ENCODE measurements at places on chromosomes 3 and 15.
A peak's percentile ranks its signal among the peaks of the same experiment; 100 is the strongest.

GRCh38 chr3:65814845-65815578 is 223.7 kb downstream of the MAGI1 start:
- DNase-seq, result no peak

DNA sequence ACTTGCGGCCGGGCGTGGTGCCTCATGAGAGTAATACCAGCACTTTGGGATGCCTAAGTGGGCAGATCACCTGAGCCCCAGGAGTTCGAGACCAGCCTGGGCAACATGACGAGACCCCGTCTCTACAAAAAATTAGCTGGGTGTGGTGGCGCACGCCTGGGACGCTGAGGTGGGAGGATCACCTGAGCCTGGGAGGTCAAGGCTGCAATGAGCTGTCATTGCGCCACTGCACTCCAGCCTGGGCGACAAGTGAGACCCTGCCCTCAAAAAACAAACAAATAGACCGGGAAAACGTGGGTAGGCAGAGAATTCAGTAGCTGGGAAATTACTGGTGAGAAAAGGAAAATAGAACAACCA is 667 bp downstream of the UMPS start:
- no peak for DNase-seq

- no peak for DNase-seq
Observed at GRCh38 chr3:192061426-192061825, 600.5 kb downstream of the PYDC2 start.

- no peak for DNase-seq
Observed at GRCh38 chr3:149917124-149917667, 53.5 kb downstream of the PFN2 start.

GRCh38 chr3:171129827-171130226 is 103.3 kb upstream of the SLC2A2 start:
- DNase-seq, result no peak

GRCh38 chr15:68232937-68233336 is 3.4 kb upstream of the CLN6 start:
- no peak for DNase-seq

DNA sequence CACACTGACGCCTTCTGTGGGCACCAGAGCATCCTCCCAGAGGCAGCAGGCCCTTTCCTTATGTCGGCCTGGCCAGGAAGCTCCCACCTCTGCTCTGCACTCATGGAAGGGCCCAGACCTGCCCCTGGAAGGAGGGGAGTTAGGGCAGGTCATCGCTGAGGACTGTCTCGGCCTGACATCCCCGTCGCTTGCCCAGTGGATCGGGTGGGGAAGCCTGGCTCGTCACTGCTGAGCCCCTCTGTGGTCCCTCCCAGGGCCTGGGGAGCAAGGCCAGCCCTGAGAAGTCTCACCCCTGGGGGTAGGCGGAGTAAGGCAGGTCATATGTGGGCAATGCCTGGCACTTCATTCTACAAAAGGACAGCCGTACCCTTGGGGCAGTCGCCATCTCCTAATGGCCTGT is 62.8 kb upstream of the SNRPA1 start:
- DNase-seq, result no peak

GRCh38 chr15:67928666-67929065 is 88.8 kb upstream of the RNU6-1 start:
- DNase-seq, result no peak

- peak; percentile 25 for DNase-seq
Observed at GRCh38 chr15:65411465-65412071, 11.2 kb downstream of the IGDCC4 start.

GRCh38 chr15:31171731-31172130 is 70.2 kb upstream of the TRPM1 start:
- DNase-seq, result no peak

DNA sequence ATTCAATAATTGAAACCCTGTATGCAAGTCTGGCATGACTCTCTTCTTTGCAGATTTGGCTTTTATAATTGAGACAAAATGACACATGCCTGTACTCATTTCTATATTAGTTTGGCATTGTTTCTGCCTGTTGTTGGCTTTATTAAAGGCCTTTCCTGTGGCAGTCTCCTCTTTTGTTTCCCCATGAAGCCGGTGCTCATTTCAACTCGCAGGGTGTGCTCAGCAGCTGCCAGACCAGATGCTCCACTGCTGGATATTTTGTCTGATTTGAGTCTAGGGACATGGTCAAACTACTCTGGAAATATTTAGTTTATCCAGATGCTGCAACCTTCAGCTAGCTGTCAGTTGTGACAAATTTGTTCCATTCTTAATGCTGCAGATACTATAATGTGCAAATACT is 445.3 kb downstream of the NAALADL2 start:
- no peak for DNase-seq

GRCh38 chr15:81056304-81056703 is 55.6 kb downstream of the TLNRD1 start:
- no peak for DNase-seq

- DNase-seq, result no peak
Observed at GRCh38 chr3:18370672-18371071, 54.5 kb downstream of the SATB1 start.

- DNase-seq, result no peak
Observed at GRCh38 chr3:159850481-159850880, 138.2 kb upstream of the IL12A start.

- DNase-seq, result no peak
Observed at GRCh38 chr3:51816723-51817122, 37.7 kb upstream of the IQCF6 start.

GRCh38 chr15:41933771-41934170 is 38.6 kb downstream of the EHD4 start:
- no peak for DNase-seq

DNA sequence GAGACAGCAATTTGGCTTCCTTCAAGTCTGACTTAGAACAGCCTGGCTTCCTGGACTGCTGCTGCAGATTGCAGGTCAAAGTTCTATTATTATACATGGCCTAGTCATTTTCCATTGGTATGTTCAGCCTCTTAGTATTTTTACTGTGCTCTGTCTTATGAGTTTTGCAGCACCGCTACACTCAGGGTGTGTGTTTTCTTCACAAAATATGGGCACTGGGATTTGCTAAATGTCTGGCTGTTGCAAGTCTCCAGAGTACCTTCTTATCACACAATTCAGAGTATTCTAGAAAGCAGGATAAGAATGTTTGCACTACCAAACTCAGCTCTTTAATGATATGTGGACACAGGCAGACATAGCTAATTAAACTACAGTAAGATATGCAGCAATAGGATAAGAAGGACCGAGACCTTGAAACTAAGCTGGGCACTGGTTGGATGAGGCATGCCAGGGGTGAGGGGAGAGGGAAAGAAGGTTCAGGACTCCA is 203.0 kb upstream of the PDZRN3 start:
- no peak for DNase-seq

DNA sequence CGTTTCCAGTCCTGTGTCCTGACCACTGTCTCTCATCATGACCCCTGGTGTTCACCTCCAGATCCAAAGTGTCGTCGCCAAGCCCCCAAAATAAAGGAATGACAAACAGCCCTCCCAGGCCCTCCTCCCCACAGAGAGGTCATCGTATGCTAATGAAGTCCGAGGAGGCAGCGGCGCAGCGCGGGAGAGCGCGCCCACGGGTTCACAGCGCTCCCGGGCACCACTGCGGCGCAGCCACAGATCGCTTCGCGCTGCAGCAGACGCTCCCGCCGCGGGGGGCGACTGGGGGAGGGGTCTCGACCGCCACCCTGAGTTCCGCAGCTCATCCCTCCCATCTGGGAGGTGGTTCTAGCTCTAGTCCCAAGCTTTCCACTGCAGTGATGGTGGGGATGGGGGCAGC is 1.3 kb downstream of the DGKG start:
- no peak for DNase-seq

DNA sequence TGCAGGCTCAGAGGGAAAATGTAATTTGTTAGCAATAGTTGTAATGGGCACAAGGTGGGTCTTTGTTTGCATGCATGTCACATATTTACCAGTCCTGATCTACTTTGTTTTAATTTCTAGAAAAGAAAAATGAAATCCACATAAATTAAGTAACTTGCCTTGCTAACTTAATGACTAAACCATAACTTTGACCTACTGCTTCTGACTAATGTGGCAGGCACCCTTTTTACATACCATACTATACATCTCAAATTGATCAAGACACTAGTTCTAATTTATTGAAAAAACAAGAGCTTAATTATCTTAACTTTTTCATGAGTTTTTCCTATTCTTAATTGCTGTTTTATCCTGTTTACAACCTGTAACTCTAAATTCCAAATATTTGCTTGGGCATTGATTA is 93.2 kb downstream of the ATP11B start:
- no peak for DNase-seq

- peak; percentile 67 for DNase-seq
Observed at GRCh38 chr15:57213862-57214261, 162.4 kb upstream of the CGNL1 start.

- no peak for DNase-seq
Observed at GRCh38 chr3:181693280-181693679, 18.4 kb upstream of the SOX2 start.

GRCh38 chr15:66224946-66225345 is 28.6 kb downstream of the MEGF11 start:
- no peak for DNase-seq

DNA sequence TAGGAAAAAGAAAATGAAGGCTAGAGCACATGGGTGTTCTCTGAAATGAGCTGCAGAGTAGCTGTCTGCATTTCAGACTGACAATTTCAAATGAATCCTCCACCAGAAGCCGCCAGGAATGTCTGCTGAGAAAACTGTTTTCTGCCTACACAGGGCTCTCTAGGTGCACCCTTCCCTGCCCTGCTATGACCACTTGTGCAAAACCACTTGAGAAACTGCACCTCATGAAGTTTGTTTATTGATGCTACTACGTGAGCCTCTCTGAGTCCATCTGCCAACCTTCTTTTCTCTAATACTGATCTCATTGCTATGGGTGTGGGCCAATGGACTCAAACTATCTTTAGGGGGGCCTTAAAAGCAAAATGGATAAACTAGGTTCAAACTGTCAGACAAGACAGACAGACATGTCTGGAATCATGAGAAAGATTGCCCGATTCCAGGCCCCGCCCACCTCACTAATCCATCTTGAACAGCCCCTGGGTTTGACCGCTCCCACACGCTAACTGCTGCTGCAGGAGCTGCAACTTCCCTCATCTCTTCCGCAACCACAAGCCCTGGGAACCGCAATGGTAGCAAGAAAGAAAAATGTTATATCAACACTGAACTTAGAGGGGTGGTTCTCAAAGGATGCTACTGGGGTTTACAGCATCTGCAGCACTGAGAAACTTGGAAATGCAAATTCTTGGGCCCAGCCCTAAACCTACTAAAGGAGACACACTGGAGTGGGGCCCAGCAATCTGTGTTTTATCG is 9.0 kb upstream of the CD47 start:
- no peak for DNase-seq

DNA sequence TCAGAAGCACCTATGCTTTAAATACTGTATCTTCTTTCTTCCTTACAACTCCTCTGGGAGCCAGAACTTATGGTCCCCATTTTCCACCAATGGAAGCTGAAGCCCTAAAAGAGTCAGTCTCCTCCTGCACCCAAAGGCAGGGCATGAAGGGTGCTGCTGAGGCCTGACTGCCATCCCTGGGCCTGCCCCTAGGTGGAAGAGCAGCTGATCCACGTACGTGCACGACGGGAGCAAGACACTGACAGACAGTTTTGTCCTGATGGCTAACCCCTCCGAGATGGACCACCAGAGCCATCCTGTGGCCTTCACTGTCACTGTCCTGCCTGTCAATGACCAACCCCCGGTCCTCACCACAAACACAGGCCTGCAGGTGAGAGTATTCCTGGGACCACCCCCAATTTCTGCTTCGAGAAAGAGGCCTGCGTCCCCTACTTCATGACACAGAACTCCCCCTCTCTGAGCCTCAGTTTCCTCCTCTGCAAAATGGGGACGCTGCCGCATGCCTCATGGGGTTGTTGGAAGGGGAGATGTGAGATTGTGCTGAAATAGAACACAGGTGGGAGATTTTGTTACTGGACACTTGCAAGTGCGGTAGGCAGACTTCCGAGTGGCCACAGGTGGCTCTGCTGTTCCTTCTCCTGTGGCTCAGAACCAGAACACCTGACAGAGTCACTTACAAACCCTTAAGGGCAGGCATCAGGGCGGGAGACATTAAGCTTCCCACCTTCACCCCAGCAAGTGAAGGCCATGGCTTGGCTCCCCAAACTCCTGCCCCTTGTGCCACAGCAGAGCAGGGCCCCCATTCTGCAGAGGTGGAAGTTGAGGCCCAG is 175.4 kb downstream of the TBC1D2B start:
- no peak for DNase-seq

- DNase-seq, result no peak
Observed at GRCh38 chr3:31661993-31662670, 129.4 kb downstream of the STT3B start.

DNA sequence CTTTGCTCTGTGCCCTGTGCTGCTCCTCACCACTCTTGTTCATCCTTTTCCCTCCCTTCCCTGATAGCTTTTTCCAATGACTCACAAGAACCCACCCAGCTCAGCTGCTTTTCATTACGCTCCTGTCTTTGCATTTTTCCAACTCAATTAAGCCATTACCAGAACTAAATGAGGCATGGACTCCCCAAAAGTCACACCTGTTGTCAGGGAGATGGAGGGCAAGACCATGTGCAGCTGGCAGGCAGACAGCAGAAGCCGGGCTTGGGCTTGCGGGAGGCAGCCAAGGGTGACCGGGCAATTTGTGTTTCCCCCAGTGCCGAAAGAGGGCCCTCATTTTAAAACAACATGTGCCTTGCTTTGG is 64.3 kb downstream of the CASR start:
- peak; percentile 4 for DNase-seq

- no peak for DNase-seq
Observed at GRCh38 chr3:123084192-123084591, 17.4 kb downstream of the PDIA5 start.

- DNase-seq, result no peak
Observed at GRCh38 chr3:63576846-63577245, 75.6 kb upstream of the SNTN start.

DNA sequence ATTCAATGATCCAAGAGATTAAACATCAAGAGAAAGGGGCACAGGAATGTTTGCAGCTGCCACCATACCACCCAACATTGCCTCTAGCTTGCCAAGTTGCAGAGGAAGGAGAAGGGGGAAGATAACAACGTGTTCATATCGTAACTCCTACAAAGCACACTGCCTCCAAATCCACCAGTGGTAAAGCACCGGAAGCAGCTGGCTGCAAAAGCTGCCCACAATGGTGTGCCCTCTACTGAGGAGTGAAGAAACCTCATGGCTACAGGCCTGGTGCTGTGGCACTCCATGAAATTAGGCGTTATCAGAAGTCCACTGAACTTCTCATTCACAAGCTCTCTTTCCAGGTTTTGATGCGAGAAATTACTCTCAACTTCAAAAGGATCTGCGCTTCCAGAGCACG is 263.9 kb upstream of the STT3B start:
- no peak for DNase-seq

DNA sequence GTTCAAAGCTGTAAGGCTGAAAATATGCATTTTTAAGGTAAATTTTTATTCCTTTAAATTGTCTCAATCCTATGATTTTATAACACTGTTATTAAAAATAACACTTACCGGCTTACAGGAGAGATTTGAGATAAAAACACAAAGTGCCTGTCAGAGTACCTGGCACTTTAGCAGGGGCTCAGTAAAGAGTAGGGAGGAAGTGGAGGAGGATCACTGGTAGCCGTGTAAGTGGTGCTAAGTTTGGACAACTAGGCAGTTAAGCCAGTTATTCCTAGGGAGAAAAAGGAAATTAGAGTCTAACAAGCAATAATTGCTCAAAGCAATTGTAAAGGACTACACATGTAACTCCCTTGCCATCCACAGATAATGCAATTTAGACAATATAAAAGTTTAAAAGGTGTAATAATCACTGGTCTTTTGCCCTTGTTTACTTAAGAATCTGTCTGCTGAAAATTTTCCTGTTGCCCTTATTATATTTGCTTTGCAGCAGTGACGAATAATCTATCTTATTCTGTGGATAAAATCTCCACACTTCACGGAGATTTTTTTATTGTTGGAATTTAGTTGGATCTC is 204.8 kb downstream of the CDIN1 start:
- DNase-seq, result no peak
